NCI-H1048 (cell line): ENCODE measurements at places on chromosomes 4 and X.
A peak's percentile ranks its signal among the peaks of the same experiment; 100 is the strongest.

DNA sequence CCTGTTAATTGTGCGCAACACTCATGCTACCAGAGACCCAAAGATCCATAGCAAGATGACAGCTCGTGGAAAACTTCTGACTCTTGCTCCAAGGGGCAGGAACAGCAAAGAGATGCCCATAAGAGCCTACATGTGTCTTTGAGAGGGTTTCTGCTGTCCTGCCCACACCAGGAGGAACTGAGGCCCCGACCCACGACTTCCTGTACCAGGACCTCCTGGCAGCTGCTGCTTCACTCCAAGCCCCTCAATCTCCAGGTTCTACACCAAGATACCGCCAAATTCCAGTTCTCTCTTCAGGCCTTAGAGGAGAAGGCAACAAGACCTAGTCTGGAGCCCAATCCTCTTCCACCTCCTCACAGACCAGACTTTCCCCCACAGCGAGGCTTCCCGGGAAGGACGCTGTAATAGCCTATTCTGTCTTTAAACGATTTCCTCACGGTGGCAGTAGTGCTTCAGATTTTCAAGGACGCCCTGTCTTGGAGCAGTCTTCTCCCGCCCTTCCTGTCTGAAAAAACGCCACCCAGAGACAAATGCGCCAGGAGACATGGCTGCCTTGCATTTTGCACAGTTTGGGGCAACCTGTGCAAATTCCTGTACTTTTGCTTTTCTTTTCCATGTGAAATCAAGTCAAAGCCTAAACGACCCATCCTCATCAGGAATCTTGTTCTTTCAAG, 230.2 kb upstream of the STK26 start:
- peak; percentile 37 for DNase-seq

- no peak for DNase-seq
Measured at GRCh38 chr4:58602731-58603359, 1492.7 kb upstream of the IGFBP7 start.

GRCh38 chrX:100654261-100654660, 10.3 kb downstream of the SRPX2 start:
- no peak for DNase-seq

GRCh38 chrX:56728752-56729151, 291 bp upstream of the NBDY start:
- no peak for DNase-seq

DNA sequence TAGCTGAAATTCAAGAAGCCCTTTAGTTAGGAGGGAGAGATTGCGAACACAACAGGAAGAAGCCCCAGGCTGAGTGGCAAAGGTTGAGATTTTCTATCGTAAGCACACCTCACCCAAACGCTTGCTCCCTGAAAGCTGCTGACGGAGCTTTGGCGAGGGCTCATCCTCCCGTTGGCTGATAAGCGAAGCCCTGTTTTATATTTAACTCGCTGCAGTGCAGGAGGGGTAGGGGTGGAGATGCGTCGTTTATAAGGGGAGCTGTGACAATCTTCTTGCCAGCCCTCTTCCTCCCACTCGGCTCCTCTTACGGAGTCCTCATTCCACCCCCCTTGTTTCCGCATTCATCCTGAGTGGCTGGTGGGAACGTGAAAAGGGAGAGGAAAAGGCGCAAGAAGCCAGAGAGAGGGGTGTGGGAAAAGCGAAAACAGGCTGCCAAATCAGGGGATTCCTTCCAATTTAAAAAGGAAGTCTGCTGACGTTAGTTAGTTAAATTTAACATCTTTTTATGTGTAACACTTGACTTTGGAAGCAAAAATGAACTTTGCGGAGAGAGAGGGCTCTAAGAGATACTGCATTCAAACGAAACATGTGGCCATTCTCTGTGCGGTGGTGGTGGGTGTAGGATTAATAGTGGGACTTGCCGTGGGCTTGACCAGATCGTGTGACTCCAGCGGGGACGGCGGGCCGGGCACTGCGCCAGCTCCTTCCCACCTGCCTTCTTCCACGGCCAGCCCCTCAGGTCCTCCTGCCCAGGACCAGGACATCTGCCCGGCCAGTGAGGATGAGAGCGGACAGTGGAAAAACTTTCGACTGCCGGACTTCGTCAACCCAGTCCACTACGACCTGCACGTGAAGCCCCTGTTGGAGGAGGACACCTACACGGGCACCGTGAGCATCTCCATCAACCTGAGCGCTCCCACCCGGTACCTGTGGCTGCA, at the start of gene ENPEP:
Gene ENPEP, plus strand, starts transcription at position 275 of the 938 bp plus-strand sequence. Its CDS starts 260 bp downstream, at position 535.
- no peak for DNase-seq

- DNase-seq: no peak
Measured at GRCh38 chrX:19190902-19191301, 68.6 kb upstream of the ADGRG2 start.

- no peak for DNase-seq
Measured at GRCh38 chr4:112374850-112375249, 77.7 kb downstream of the ALPK1 start.

DNA sequence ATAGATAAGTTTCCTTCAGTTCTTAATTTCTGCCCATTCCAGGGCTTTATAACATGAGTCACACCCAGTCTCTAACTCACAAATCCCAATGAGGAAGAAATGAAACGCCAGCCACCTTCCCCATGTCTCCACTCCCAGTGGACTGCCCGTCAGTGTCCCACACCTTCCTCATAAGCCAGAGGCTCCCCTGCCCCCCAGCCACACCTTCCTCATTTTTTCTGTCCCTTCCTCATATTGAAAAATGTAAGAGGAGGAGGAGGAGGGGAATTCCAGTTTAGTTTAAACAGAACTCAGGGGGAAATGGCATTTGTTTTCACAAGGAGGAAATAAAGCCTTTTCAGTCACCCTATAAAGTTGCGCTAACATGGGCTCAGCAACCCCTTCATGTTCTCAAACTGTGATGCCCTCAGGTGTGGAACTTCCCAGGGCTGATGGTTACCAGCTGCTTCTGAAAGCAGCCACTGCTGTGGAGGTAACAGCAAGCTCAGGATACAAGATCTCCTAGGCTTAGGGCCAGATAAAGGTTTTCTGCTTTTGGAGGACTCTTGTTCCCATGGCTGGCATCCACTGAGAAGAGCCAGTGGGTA, 97.8 kb downstream of the PARM1 start:
- DNase-seq: no peak

DNA sequence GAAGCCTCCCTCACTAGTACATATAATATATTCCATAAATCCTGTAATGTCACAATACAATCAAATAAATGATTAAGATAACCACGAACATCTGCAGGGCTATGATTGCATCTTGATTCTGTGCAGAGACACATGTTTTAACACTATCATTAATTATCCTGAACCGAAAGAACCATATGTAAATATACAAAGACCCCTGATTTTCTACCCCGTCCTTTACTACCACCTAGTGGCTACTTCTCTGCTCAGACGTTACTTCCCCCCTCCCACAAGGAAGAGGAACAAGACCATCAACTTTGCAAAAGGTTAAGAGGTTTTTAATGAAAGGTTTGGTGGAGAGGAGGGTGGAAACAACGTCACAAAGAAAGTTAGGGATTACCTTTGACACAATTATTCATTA, 134.0 kb downstream of the COL4A6 start:
- DNase-seq: no peak

DNA sequence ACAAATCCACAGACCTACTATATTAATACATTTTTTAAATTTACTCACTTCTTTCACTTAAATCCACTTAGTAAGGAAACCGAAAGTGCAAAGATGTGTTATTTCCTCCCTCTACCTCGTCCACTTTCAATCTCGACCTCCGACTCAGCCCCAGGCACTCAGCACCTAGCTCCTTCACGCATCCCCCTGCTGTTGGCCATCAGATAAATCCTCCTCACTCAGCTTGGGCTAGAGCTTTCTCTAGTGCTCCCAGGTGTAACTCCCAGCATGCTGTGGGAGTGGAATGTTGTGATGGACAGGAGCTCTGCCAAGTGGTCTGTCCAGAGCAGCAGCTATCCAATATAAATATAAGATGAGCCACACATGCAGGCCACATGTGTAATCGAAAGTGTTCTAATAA, 26.7 kb upstream of the TEC start:
- DNase-seq: no peak

GRCh38 chr4:181323061-181323460, 920.1 kb upstream of the TENM3 start:
- no peak for DNase-seq

DNA sequence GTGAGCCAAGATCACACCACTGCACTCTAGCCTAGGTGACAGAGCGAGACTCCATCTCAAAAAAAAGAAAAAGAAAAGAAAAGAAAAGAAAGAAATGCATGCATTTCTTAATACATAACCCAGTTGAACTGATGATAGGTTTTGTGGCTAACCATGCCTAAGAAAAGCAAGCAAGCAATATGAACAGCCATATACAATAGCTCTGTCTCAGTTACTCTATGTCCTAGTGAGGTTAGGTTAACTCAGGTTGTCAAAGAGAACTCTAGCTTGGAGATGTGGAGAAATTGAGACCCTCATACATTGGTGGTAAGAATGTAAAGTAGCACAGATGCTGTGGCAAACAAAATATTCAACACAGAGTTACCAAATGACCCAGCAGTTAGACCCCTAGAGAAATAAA, 167.0 kb upstream of the RASGEF1B start:
- no peak for DNase-seq

GRCh38 chr4:8236106-8236919, 33.2 kb upstream of the HTRA3 start:
- DNase-seq: no peak

DNA sequence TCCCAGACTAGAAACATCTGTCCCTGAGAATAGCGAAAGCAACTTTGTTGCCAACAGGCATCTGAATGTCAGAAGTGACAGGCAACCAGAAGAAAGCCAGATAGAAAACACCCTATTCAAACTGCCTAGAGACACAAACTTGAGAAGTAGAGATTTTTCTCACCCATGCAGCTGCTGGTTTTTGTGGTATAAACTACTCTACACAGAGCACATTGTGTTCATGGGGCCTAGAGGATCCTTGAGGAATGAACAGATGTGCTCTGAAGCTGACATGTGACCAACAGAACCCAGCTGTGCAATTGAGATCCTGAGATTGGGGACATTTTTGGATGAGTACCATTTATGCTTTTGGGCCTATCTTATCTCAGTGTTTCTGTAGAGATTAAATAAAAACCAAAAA, 63.6 kb upstream of the NRK start:
- DNase-seq: no peak

DNA sequence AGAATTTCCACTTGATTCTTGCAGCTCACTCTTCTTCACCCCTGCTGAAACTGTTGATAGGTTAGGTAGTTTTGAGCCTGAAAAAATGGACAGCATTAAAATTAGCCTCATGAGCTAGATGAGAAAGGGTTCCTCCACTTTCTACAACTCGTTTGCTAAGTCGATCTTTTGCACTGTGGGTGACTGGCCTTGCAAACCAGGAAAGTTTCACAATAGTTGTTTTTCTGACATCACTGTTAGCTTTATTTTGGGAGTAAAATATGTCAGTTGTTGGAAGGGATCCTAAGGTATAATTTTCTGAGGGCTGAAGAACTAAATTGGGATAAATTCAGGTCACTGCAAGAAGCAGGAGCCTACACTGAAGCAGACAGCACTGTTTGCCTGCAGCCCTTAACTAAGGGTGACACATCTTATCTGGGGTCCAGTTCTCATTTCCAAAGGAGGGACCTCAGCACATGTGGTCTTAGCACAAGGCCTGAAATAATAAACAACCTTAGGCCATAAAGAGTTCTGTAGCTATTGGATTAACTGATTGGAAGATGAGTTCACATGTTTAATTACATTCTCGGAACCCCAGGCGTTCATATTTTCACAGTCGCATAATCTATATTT, 29.1 kb downstream of the ANAPC4 start:
- no peak for DNase-seq

DNA sequence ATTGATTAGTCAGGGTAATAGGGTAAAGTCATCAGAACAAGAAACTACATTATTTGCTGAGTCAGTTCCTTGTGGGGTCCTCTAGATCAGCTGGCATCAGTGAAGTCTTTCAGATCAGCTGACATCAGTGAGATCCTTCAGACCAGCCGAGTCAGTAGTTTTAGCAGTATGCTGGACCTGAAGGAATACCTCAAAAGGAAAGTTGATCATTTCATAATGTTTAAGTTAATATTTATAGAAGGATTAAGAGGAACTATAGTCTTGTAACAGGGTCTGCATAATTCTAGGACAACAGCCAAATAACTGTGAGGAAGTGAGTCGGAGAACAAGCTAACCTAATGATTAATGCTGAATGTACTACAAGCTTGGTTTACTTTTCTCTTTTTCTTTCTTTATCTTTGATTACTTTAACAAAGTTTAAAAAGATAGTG, 958 bp upstream of the UGT2B7 start:
- DNase-seq: no peak

GRCh38 chr4:13327991-13328390, 156.1 kb downstream of the RAB28 start:
- DNase-seq: no peak

DNA sequence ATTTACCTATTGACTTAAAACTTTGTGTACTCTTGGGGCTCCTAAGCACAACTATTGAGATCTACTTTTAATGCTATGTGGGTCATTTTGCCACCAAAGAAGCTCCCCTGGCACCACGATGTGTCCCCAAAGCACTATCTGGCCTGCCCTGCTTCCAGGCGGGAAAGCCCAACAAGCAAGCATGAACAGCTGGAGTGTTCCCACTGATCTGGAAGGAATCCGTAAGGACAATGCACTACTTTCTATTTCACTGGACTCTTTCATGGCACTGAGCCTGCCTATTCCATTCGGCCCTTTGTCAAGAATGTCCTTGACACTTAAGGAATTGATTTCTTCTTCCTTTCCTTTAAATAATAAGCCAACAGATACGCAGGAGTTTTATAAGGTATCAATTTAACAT, 38.8 kb downstream of the GRIA3 start:
- DNase-seq: no peak

GRCh38 chr4:26325191-26325590, 4.4 kb downstream of the RBPJ start:
- no peak for DNase-seq

GRCh38 chr4:146435962-146436361, 85.8 kb downstream of the SLC10A7 start:
- DNase-seq: no peak

GRCh38 chrX:51151734-51152133, 180.9 kb upstream of the NUDT10 start:
- no peak for DNase-seq

GRCh38 chr4:88690355-88690754, 7.3 kb downstream of the NAP1L5 start:
- no peak for DNase-seq

- no peak for DNase-seq
Measured at GRCh38 chr4:150510176-150510865, 71.6 kb upstream of the MAB21L2 start.

DNA sequence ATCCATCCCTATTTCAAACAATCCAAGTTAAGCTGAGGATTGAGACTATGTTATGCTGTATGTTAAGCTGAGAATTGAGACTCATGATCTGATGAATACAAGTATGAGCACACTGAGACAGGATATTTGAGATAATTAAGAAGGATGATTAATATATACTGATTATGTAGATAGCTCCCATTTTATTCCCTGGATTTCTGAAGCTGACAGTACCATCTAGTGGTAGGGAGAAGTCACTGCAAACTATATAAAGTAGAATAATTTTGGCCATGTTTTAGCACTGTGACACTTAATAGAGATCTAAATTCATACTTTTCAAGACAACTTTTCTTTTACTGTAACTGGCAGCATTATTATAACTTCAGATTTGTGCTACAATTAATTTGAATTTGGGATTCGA, 63.8 kb upstream of the HPRT1 start:
- no peak for DNase-seq
